ENCODE measurements at places on chromosomes 13 and 19.

DNA sequence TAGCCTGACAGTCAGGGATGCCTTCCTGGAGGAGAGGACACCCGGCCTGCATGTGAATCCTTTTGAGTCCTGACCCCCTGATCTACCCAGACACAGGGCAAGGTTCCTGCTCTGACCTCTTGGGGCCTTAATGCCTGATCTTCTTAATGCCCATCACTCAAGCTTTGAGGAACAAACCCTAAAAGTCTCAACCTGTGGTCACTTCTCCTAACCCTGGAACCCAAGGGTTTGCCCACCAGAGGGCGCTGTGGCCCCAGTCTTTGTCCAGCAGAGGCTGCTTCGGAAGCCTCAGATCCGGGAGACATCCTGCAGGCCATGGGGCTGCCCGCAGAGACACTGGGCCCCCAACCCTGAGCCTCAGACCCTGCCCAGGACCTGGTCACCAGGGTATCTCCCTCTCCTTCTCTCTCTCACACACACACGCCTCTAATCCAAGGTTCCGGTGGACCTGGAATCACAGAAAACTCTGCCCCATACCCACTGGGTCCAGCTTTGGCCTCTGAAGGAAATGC is 9.8 kb upstream of the DPF1 start:
- peak; percentile 79 for DNase-seq

- peak; percentile 89 for DNase-seq
Measured at GRCh38 chr19:44356383-44357111, at the start of gene ZNF112. Gene ZNF112, minus strand, starts transcription at chr19:44356680. Its CDS starts 16,141 bp downstream, at chr19:44340539.

GRCh38 chr19:5022066-5022860 is 53.4 kb downstream of the KDM4B start:
- no peak for DNase-seq

- peak; percentile 86 for DNase-seq
Measured at GRCh38 chr19:3459089-3459881, 21.0 kb downstream of the SMIM24 start.

DNA sequence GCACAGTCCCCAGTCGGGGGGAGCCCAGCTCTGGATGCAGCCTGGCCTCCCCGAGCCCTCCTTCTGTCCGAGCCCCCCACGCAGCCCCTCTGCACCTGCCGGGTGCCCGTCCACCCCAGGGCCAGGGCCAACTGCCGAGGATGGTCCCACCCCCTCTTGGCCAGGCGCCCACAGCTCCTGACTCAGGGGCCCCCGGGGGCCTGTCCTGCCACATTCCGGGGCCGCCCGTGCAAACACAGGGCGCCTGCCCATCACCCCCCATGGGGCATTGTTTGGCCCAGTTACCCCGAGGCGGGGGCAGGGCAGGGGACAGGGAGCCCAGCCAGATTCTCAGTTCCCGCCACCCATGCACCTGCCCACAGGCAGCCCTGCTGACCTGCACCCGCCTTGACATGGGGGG is 5.3 kb upstream of the TCF3 start:
- DNase-seq, result peak; percentile 82

DNA sequence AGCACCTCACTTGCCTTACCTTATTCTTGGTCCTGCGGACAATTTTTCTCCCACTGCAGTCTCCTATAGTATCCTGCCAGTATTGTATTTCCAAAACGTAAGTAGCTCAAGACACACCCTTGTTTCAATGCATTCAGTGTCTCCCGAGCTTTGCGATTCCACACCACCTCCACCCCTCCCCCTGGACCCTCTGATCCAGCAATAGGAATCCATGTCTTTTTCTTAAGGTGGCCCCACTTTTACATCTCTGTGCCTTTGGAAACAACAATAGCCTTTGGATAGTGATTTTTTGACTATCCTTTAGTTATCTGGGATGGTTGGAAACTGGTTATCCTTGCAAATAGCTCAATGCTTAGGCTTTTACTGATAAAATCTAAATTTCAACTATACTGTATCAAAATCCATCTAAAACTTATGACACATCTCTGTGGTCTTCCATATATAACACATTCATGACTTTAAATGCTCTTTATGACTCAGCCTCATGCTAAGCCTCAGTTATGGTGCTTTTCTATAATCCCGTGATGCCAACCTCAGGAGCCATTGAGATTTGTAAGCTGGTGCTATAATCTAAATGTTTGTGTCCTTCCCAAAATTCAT is 27.1 kb downstream of the FAM216B start:
- DNase-seq, result no peak

- no peak for DNase-seq
Measured at GRCh38 chr19:7734220-7735203, 2.6 kb upstream of the CLEC4G start.

- no peak for DNase-seq
Measured at GRCh38 chr19:41228486-41228885, 9.5 kb downstream of the AXL start.

DNA sequence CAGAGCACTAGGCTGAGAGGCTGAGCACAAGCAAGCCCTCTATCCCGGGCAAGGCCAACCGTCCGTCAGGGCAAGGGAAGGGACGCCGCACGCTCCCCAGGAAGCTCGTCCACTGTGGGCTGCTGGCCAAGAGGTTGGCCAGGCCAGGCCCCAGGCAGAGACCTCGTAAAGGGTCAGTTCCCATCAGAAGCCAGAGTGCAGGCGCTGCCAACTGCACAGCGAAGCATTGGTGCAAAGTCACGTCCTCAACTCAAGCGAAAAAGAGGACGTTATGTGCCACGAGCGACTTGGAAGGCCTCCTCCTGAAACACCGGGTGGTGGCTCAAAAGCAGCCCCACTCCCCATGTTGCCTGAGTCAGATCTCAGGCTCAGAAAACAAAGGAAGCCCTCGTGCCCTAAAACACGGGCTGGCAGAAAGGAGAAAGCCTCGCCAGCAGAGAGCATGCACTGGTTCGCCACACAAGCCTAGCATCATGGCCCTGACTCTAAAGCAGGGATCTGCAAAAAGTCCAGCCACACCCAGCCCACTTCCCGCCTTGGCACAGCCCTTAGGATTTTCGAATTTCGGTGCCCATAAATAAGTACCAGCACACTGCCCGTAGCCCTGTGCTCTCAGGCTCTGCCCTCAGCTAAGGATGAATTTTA is 4.7 kb downstream of the AKAP8 start:
- DNase-seq, result no peak

GRCh38 chr19:3499738-3500428 is 591 bp downstream of the DOHH start:
- no peak for DNase-seq

GRCh38 chr13:32087955-32088747 is 56.6 kb downstream of the FRY start:
- no peak for DNase-seq
